NCI-H2029 (cell line): ENCODE measurements at places on chromosomes 12 and 14.

- no peak for DNase-seq
These were observed 20.5 kb downstream of the PSMC1 start for GRCh38 chr14:90276646-90277367.

- peak; percentile 57 for DNase-seq
These were observed 58.3 kb upstream of the EEA1 start for GRCh38 chr12:92987362-92987761.

GRCh38 chr14:49703965-49704364 is 11.0 kb downstream of the KLHDC1 start:
- DNase-seq: no peak

GRCh38 chr12:20403230-20403629 is 34.9 kb downstream of the PDE3A start:
- no peak for DNase-seq

- DNase-seq: no peak
These were observed 66.5 kb upstream of the MON2 start for GRCh38 chr12:62400135-62400534.

DNA sequence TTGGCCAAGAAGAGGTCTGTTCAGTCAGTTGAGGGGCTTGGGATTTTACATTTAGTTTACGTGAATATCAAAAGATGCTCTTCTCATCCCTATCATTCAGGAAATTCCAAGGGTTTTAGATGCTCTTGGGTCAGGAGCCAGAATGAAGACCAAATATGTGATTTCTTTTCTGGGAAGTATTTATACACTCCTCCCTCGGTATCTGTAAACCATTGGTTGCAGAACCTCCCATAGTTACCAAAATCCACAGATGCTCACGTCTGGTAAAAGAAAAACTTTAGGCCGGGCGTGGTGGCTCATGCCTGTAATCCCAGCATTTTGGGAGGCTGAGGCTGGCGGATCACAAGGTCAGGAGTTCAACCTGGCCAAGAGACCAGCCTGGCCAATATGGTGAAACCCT is 75.9 kb downstream of the TNFAIP2 start:
- no peak for DNase-seq

DNA sequence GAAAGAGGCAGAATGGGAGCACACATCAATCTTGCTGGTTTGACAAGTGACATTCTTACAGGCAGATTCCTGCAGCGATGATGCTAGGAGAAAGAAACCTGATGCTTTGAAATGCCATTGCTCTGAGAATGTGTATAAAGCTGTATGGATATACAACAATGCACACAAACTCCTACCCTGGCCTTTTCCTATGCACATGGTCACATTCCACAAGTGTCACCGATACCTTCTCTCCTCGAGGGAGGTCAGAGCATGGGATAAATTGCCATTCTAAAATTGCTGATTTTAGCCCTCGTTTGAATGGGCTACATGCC is 11.9 kb downstream of the FGF6 start:
- no peak for DNase-seq

- no peak for DNase-seq
These were observed 4.9 kb upstream of the CSAD start for GRCh38 chr12:53185582-53186153.

DNA sequence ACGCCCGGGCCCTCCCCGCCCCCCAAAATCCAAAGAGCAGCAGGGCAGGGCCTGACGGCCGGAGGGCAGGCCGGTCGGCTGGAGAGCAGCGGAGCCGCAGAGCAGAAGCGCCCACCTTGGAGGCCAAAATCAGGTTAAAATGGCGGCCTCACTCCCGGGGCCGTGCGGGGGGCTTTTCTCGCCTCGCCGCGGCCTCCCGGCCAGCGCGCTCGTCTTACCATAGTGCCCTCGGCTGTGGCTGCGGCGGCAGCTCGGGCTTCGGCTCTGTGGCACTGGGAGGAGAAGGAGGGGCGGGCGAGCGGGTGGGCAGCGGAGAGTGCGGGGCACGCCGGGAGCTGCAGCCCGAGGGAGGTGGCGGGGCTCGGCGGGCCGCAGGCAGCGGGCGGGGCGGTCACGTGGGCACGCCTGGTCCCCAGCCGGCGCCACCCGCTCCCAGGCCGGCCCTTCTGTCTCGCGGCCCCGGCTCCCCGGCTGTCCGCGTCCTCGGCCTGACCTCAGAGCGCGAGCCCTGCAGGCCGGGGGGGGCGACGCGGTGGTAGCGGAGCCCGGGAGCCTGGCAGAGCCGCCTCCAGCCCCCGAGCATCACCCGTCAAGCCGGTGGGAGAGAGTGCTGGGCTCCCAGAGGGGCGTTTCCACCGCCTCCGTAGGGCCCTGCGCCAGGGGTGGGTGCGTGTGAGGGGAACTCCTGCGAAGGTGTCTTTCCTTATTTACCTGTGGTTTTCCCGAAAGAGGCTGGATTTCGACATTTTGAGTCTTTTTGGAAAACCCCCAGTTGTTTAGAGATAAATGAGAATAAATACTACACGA is at the start of gene CFL2:
CFL2 (minus strand) TSS at position 274 of the 807 bp plus-strand sequence; CDS start at position 221, 53 bp downstream.
- DNase-seq: peak; percentile 96

DNA sequence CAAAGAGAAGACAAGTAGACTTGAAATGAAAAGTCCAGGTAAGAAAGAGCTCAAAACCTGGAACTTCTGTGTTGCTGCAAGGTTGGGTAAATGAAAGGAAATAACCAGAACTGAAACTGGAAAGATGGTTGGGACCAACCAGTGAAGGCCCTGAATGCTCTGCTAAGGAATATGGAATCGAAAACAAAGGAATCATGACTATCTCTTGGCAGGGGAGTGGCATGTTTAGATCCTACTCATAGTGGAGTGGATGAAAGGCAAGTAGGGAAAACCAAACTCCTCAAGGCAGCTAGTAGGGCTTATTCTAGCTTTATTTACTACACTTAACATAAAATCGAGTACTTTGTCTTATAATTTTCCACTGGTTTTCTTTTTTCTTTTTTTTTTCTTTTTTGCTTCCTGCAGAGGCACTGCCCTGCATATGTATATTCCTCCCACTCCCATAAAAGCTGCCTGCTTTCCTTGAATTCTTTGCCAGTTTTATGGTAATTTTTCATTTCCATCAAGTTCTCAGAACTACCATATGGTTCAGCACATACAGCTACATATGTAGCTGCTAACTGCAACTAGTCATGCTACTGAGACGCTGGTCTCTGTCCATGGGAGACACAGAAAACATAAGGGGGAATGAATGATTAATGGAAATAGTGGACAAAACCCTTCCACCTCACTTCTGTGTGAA is 247.1 kb upstream of the TMTC1 start:
- no peak for DNase-seq

- peak; percentile 15 for DNase-seq
These were observed 92.9 kb downstream of the ERC1 start for GRCh38 chr12:1083889-1084262.

GRCh38 chr14:100271247-100271939 is 32.4 kb downstream of the YY1 start:
- DNase-seq: no peak

- no peak for DNase-seq
These were observed 75.1 kb downstream of the ADGRD1 start for GRCh38 chr12:131028587-131029338.

GRCh38 chr12:10634427-10634826 is 21.0 kb upstream of the MAGOHB start:
- no peak for DNase-seq

- peak; percentile 98 for DNase-seq
These were observed 210.7 kb upstream of the ATP2B1 start for GRCh38 chr12:89919241-89919906.

- DNase-seq: no peak
These were observed 1.4 kb upstream of the BCAT1 start for GRCh38 chr12:24950231-24950834.

DNA sequence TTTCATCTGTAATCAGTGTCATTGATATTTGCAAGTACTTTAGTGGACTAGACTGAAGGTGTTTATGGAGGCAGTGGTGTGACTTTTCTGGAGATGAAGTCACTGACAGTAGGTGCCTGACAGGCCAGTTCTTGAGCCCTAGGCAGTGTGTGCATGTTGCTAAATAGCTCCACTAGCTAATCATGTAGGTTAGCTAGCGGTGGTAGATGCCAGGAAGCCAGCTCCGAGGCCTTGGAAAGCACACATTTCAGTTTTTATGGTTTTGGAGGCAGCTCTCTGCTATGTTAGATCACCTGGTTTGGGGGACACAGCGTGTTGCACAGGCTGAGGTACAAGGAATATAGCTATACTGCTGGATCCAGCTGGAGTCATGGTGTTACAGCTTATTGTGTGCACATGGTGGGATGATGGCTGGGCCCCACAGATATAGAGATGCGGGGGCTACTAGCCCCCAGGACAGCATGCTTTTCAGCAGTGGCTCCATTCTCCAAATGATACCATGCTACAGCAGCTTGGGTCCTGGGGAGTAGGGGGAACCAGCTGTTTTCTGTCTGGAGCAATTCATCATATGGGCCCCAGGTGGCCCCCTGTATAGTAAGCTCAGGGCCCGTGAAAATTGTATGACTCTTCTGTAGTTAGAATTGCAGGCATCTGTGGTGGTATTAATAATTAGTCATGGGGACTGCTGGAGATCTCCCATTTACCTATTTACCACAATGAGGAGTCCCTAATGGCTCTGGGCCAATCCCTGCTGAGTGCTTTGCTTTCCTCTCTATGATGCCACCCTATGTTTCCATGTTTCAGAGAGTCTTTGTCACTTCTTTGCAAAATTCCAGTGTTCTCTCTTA is 367.2 kb upstream of the LMO3 start:
- no peak for DNase-seq

GRCh38 chr14:80077262-80077661 is 134.0 kb downstream of the DIO2 start:
- DNase-seq: no peak

DNA sequence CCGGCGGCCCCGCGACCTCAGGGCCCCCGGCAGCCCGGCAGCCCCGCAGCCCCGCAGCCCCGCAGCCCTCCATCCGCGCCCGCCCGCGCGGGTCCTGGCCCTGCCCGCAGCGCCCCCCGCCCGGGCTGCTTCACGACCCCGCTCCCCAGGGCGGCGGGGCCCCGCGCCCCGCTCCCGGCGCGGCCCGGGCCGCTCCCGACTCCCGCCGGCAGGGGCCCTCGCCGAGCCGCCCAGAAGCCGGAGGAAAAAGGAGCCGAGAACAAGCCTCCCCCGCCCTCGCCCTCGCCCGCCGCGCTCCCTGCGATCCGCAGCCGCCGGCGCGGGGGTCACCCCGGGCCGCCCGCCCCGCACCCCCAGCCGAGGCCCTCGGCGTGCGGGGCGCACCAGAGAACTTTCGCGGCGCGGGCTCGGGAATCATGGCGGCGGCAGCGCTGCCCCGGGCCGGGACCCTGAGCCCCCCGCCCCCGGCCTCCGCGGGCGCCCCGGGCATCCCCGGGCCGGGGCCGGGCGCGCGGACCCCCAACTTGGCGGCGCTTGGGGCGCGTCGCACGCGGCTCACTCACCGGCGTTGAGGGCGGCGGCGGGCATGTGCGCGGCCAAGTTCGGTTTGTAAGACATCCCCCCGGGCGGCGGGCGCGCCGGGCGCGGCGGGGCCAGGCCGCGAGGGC is 521 bp downstream of the CDK2AP1 start:
- DNase-seq: peak; percentile 46

DNA sequence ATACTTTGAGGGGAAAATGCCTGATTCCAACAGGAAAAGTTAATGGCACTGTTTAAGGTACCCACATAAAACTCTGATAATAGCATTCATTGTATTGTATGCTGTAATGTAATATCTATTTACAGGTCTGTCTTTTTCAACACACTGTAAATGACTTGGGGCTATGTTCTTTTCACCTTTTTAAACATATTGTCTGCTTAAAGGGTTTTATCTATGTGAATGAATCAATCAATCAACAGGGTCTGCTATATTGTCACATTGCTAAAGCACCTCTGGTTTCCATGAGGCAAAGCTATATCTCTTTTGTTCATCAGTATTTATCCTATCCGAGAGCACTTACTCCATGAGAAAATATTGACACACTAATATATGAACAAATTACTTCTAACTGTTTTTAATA is 288.0 kb downstream of the SLC6A15 start:
- no peak for DNase-seq

DNA sequence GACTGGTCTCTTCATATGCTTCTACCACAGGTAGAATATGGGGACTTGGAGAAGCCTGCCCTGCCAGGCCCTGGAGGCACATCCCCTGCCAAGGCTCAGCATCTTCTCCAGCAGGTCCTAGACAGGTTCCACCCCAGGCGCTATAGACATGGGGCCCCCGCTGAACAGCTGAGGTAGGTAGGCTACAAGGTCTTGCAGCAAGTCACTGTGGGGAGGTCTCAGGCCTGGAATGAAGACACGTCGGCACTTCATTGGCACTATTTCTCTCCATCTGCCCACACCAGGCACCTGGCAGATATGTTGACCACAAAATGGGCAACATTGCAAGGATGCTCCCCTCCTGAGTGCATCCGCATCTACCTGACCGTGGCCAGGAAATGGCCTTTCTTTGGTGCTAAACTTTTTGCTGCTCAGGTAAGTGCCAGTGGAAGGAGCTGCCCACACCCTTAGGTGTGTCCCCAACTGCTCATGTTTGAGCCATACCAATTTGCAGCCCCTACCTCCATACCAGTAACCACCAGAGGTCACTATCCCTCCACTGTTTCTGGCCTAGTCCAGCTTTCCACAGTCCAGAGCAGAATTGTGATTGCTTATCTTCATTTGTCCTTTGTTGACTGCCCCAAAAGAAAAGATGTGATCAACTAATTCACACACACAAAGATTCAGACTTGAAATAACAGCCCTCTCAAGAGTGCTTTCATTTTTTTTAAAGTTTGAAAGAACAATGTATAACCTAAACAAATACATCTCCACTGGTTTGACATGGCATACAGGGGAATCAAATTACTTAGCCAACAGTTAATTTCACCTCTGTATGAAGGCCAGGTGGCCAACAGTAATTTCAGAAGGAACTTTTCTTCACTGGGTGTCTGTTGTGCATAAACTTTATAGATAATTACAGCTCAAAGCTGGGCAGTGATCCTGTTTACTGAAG is 16.1 kb downstream of the PIGH start:
- no peak for DNase-seq

DNA sequence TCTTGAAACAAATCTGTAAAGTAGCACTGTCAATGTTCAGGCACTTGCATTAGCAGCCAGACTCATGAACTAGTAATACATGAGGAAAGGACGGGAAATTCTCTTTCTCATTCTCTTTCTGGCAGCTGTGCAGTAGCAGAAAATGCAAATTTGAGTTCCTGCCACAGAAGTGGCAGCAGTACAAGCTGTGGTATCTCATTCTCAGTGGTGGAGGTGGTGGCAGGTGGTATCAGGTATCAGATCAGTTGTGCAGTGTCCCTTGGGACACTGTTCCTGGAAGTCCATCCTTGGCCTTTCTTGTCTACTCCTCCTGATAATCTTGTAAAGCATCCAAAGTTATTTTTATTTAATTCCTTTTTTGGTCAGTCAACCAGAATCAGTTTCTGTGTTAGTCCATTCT is 103.0 kb downstream of the C12orf42 start:
- DNase-seq: no peak

- DNase-seq: no peak
These were observed 16.4 kb downstream of the NAV3 start for GRCh38 chr12:77847060-77847541.

- DNase-seq: no peak
These were observed 29.4 kb downstream of the DCP1B start for GRCh38 chr12:1974812-1975211.
